ENCODE measurements at places on chromosomes 12 and 14.

GRCh38 chr14:67951529-67952135, 132.1 kb downstream of the RAD51B start:
- no peak for DNase-seq

- DNase-seq: no peak
These were observed 234.9 kb downstream of the KTN1 start for GRCh38 chr14:55814873-55815272.

GRCh38 chr12:6327229-6328041, 14.4 kb downstream of the TNFRSF1A start:
- DNase-seq: no peak

GRCh38 chr12:128314611-128315010, 47.6 kb downstream of the TMEM132C start:
- no peak for DNase-seq

DNA sequence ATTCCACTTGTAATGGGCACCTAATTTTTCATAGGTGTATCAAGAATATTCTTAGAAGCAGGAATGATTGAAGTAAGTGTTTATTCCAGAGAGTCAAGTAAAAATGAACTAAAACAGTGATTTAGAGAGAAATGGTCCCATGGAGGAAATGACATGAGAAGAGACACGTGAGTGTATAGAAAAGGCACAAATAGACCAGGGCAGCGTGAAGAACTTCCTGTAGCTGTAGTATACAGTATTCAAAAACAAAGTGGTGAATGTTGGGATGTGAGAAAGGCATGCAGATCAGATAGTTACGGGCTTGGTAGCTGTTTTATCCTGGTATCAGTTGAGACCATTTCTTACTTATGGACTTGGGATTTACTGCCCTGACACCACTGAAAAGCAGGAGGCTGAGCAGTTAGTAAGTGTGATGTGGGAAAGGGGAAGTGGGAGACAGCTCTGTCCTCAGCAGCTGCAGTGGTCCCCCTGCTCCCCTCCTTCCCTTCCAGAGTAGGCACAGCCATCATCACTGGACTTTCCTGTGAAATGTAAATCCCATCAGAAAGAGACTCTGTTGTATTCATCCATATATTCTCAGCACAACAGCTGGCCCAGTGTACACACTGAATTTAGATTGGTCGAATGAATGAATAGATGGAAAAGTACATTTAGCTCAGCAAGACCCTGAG, 16.8 kb upstream of the TESPA1 start:
- no peak for DNase-seq

- DNase-seq: no peak
These were observed 3.7 kb upstream of the CAMKK2 start for GRCh38 chr12:121300083-121300819.

GRCh38 chr12:14367040-14367661, 1.7 kb downstream of the ATF7IP start:
- peak; percentile 30 for DNase-seq

DNA sequence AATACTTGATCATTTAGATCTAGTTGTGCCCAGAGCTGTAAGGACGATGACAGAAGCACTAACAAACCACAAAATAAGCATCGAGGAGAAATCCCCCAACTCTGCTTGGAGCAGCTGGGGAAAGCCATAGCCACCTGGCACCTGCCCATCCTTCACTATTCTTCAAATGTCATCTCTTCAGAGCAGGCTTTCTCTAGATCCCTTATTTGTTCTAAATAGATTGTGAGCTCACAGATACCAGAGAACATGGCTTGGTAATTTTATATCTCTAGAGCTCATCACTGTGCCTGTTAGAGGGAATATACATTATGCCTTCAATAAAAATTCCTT, 50.9 kb downstream of the GRIP1 start:
- no peak for DNase-seq

DNA sequence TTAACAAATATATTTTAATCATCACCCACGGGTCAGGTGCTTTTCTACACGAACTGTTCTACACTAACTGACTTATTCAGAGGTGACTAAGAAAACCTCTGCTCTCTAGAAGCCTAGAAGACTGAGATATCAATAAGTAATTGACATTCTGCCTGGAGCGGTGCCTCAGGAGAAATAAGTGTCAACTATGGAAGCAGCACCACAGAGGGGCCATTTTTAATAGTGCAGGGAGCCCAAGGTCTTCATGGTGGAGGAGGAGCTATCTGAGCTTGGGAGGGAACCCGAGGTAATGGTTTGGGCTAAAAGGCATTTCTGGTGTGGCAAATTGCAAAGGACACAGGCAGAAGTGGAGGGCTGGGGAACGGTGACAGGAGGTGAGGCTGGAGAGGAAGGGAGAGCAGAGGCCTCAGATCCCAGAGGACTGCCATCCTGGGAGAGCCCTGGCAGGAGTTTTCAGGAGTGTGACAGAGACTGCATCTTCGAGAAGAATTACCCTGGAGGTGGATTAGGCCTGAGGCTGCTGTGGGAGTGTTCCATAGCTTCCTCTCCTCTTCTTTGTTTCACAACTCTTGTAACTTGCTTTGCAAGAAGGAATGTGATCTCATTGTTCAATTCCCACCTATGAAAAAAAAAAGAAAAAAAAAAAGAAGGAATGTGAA, 123.1 kb downstream of the NPAS3 start:
- DNase-seq: no peak

DNA sequence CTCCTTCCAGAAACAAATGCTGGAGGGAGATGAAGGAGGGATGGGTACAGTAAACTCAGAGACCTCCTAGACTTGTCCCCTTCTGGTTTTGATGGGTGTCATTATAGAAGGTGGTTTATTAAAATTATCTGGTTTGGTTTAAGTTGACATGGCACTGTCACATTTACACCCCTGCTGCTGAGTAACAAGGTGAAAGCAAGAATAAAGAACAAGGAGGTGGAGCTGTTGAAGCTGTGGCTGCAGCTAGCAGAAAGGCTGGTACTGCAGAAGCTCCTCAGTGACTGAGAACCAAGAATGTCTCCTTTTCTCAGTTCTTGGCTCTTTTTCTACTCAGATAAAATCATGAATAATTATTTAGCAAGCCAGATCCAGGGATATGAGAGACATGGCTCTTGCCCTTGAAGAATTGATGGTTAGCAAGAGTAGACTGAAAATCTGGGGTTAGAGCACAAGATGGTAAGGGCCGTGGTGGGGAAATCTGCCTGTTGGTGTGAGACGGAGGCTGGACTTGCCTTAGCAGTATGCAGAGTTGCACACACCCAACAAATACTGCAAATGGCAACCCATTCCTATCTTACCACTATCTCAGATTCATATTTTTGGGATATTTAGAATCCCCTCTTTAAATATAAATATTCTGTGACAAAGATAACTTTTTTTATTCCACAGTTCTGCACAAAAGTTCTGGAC, at the start of gene GZMH:
GZMH (minus strand) TSS at position 31 of the 690 bp plus-strand sequence. CDS start 72 bp downstream, outside the sequence.
- no peak for DNase-seq

GRCh38 chr12:76504606-76505005, 55.0 kb downstream of the OSBPL8 start:
- DNase-seq: no peak

- DNase-seq: no peak
These were observed 207.5 kb downstream of the ETV6 start for GRCh38 chr12:11856971-11857370.

- no peak for DNase-seq
These were observed 68.5 kb upstream of the CAPRIN2 start for GRCh38 chr12:30823156-30823699.

DNA sequence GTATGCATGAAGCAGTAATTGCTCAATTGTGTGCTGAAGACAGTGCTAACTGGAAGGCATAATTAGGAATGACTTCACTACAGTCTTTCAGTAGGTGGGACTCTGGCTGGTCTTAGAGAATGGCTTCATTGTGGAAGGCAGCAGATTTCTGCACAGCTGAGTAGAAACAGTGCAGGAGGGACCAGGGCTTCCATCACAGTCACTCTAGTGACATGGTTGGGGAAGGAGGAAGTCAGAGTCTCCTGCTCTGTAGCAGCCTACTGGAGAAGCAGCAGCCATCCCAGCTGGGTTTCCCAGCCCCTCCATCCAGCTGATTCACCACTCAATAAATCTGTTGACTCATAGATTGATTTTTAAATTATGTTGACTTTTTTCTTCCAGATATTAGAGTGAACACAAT, 80.6 kb upstream of the DBX2 start:
- DNase-seq: no peak

GRCh38 chr12:127688906-127689428, 578.0 kb upstream of the TMEM132C start:
- no peak for DNase-seq

DNA sequence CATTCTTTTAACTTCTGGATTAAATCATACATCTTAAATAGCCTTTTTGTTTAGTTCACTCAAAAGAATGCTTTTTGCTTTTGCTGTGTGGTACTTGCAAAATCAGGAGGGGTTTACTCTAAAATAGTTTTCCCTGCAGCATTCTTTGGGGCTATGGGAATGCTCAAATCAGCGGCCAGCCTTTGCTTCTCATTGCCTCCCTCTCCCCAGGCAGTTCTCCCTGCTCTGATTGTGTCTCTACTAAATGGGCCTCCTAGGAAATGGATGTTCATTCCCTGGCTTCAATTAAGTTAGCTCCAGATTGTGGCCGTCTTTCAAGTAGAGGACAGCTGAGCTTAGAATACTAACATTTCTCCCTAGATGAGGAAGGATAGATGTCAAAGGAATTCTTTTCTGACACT, 4.4 kb downstream of the TULP3 start:
- no peak for DNase-seq

- no peak for DNase-seq
These were observed 19.3 kb upstream of the PCNX1 start for GRCh38 chr14:70887737-70888499.

DNA sequence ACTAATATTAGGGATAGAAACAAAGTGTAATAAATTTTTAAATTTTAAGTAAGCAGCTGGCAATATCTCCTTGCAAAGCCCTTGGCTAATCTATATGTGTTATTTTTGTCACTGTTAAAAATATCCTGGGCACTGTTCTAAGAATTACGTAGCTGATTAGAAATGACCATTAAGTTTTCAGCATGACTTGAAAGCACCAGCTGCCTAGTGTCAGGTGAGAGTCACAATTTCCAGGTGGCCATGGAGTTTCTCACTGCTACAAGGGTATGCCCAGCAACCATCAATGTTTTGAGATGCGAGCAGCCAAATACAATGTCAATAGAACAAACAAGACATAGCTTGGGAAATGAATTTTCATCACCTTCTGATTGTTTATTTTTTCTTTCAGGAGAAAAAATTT, 23.3 kb upstream of the GYS2 start:
- DNase-seq: no peak

DNA sequence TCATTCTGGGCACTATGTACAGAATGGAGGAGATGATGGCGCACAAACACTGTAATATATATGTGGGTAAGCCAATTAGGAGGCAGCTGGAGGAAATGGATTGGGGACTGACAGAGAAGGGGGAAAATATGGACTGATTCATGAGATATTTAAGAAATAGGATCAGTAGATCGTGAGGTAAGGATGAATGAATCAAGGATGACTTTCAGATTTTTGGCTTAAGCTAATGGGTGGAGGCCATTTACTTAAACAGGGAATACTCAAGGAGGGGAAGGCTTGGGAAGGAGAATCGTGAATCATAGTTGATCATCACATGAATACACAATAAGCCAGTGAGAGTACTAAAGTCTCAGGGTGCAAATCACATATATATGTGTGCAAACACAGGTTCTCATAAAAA, 11.2 kb upstream of the GNPNAT1 start:
- DNase-seq: no peak

- DNase-seq: no peak
These were observed 46.9 kb downstream of the BTG1 start for GRCh38 chr12:92098594-92099380.

- no peak for DNase-seq
These were observed 6.3 kb downstream of the DDX55 start for GRCh38 chr12:123608182-123608581.

- no peak for DNase-seq
These were observed 21.7 kb downstream of the MMP17 start for GRCh38 chr12:131849700-131850553.

DNA sequence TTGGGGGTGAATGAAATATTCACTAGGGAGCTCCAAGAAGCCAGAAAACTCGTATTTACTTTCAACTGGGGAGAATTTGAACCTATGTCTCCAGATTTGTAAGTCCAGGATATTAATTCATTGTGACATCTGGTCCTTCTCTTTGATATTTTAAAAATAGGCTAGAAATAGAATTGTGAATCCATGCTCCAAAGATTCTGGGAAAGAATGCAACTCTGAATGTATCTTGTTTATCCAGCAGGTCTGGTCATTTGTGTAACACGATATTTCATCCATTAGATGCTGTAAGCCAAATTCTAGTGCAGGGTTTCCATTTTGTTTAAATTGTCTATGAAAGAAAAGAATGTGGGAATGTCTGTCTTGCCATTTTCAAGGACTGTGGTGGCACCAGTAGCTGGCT, 334.7 kb downstream of the BMP4 start:
- no peak for DNase-seq

- no peak for DNase-seq
These were observed 35.8 kb upstream of the SPPL3 start for GRCh38 chr12:120940006-120940405.

DNA sequence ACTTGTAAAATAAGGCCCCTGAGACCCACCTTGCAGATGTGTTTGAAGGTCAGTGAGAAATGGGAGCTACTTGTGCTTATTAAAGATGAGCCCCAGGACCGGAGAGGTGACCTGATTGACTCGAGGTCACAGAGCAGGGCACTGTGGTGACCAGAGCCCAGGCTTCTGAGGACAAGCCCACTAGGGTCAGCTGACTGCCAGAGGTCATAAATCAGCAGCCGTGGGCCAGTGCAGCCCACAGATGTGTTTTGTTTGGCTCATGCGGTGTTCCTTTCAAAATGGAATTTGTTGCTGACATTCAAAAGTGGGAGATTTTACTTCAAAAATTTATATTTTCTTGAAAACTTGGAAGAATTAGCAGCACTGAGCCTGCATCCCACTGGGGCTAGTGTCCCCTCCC, 24.5 kb downstream of the JDP2 start:
- DNase-seq: no peak

- no peak for DNase-seq
These were observed 239.1 kb downstream of the VRK1 start for GRCh38 chr14:97036086-97036852.

DNA sequence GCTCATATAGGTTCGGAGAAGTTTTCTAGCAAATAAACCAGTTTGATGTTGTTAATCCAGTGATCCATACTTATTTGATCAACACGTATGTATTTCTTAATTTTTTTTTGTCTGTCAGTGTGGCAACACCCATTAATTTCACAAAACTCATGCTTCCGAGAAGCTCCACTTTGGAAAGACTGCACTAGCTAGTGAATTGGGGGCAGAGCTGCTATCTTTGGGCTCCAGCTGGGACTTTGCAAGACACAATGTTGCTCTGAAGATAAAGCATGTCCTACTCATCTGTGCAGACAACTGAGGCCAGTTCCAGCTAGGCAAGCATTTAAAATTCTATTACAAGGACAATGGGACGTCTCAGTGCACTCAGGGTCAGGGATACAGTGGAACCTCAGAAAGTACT, 298.4 kb downstream of the NUAK1 start:
- DNase-seq: no peak

- no peak for DNase-seq
These were observed 388.8 kb upstream of the PDE3A start for GRCh38 chr12:19979584-19979983.

- DNase-seq: no peak
These were observed 44.5 kb downstream of the RERGL start for GRCh38 chr12:18045446-18045992.

GRCh38 chr14:81068176-81068782, 112.9 kb downstream of the TSHR start:
- no peak for DNase-seq

Data from CD4-positive, alpha-beta T cell treated with Interleukin-15 for 1 hour (primary cell).